ENCODE measurements at places on chromosomes 3 and 15. TPM values are rescaled to one million over a fixed set of nuclear protein-coding genes. Genes with fewer than 3 reads are reported as not detected.

IMPG2 gene
- total RNA-seq, result under 0.01 TPM

AGTR1 gene
- not detected for total RNA-seq

CAPN3 gene
- total RNA-seq, result not detected

CLRN1 gene
- total RNA-seq, result not detected

IVD gene
- total RNA-seq, result 25.6 TPM

PIF1 gene
- 8.5 TPM for total RNA-seq

ZNF860 gene
- total RNA-seq, result not detected

DNAJA4 gene
- not detected for total RNA-seq

GRCh38 chr3:197541756-197542539, 13.8 kb downstream of the BDH1 start:
- peak; percentile 26 for DNase-seq

DNA sequence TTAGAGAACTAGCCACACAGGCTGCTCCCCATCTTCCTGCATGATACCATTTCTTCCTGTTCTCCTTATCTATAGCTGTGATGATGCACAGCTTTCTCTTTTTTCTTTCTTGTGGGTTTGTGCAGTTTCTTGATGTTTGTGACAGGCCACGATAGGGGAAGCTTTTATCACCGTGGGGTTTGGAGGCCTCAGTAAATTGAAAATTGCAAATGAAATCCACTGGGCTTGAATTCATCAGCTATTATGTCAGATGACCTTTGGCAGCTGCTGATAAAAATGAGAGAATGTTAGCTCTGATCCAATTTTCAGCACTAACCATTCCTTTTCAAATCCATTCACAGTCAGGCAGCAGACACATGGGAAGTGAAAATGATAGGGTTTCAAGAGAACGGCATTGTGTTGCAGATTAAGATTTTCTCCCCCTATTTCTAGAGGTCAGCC, 176.9 kb upstream of the SOX2 start:
- DNase-seq, result no peak

DNA sequence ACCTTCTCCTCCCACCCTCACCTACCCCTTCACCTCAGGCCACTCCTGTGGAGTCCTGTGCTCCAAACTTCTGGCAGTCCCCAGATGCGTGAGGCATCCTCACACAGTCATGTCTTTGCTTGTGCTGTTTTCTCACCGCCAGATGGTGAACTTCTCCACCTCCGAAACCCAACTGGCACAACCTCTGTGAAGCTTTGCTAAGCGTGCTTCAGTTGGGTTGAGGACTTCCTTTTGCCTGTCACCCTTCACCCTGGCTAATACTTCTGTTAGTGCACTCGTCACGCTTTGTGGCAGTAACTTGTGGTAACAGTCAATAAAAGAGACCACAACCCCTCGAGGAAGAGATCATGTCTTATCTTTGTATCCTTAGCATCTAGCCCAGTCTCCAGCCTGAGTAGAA, 42.0 kb upstream of the SKOR1 start:
- DNase-seq, result no peak

DNA sequence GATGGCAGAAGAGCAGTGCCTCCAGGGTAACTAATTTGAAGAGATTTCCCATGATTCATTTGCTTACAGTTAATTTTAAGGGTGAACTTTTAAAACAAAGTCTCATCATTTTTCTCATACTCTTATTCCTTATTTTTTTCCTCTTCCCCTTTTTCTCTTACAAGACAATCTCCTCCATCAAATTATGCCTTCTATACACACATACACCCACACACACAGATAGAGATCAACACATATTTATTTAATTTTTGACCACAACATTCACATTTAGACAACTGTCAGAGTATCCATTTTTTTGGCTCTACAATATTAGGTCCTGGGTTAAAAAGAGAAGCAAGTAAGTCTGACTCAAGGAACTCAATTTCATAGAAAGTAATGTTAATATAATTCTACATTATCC, 37.6 kb downstream of the AAGAB start:
- no peak for DNase-seq

DNA sequence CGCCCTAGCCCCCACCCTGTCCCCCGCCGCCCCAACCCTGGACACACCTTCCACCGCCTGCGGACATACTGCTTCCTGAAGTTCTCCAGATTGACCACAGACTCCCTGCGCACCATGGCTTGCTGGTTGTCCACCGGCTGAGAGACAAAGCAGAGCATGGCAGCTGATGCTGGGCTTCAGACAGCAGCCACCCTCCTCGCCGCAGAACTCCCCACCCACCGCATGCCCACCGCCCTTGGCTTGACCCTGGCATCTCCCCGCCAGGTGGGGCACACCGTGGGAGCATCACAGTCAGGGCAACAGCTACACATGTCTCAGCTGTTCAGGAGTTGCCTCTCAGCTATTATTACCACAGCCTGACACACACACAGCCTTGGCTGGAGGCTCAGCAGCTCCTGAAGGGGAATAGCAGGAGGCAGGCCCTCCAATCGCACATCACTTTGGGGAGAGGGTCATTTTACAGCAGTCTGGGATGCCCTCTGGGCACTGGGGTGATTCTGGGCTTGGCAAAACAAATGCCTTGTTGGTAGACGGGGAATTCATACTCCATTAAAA, 78.4 kb upstream of the HERC1 start:
- no peak for DNase-seq

GRCh38 chr3:8319935-8320634, 181.5 kb upstream of the LMCD1 start:
- DNase-seq, result no peak

DNA sequence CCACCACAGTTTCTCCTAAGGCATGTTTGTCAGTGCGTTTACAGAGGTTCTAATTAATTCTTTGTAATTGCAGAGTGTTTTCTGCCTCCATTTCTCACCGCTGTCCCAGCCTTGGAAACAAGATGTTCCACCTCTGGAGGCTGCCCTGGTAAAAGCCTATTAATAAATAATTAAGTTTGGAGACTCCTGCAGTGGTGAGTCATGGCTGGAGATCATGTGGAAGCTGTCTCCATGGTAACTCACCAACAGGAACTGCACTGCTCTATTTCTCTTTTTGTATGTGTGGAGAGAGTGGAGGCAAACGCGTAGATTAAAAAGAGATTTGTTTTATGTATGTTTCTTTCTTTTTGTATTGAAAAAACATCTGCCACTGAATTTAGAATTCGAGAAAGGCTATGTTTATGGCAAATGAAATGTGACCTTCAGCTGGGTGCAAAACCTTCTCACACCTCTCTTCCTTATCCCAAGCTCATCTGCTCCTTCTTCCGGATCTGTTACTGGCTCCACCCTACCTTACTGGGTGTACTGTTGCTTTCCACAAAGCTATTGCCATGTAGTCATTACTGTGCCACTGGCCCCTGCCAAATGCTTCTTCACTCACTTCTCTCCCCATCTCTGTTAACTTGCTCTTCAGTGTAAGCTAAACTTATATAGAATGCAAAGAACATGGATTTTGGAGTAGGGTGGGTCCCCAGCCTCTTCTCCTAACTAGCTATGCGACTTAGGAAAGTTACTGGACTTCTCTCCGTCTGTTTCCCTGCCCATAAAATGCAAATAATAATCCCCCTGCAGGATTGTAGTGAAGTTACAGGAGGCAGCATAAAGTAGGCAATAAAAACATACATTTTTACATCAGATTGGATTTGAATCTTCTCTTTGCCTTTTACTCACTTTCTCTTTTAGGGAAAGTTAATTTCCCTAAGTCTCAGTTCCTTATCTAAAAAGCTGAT, 778.5 kb downstream of the NTRK3 start:
- peak; percentile 59 for DNase-seq

GRCh38 chr3:183279371-183279770, 26.3 kb downstream of the B3GNT5 start:
- DNase-seq, result no peak

- no peak for DNase-seq
Observed at GRCh38 chr3:149450281-149450680, 24.2 kb upstream of the TM4SF4 start.

DNA sequence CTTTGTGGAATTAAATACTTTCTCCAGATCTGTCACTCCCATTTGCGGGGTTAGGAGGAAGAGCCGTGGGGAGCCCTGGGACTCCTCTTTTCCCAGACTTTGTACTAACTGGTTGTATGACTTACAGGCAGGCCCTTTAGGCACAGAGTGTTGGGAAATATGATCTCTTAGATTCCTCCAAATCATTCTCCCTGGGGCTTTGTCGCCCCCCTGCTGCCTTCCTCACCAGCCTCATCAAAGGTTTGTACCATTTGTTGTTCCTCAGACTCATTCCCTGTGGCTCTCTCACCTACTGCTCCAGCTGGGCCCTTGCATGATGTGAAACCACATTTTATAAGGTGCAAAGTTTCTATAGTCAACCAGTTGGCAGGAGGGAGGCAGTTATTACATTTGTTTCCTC, 56.4 kb downstream of the CRYGS start:
- peak; percentile 10 for DNase-seq

DNA sequence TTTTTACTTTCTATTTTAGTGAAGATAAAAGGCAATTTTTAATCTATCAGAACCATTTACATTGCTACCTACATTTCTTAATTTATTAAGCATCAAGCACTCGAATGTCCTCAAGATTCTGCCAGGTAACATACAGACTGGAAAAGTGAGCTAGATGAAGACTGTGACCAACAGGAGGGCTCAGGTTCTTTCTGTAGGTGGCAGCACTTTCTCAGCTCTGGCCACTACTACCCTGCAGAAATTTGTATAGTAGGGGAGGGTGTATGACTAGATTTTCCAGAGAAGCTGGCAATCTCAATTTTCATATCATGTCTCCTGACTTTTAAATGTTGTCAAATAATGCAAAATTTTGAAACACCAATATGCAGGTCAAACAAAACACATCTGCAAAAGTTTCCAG, 165.0 kb upstream of the SUCLG2 start:
- DNase-seq, result no peak

DNA sequence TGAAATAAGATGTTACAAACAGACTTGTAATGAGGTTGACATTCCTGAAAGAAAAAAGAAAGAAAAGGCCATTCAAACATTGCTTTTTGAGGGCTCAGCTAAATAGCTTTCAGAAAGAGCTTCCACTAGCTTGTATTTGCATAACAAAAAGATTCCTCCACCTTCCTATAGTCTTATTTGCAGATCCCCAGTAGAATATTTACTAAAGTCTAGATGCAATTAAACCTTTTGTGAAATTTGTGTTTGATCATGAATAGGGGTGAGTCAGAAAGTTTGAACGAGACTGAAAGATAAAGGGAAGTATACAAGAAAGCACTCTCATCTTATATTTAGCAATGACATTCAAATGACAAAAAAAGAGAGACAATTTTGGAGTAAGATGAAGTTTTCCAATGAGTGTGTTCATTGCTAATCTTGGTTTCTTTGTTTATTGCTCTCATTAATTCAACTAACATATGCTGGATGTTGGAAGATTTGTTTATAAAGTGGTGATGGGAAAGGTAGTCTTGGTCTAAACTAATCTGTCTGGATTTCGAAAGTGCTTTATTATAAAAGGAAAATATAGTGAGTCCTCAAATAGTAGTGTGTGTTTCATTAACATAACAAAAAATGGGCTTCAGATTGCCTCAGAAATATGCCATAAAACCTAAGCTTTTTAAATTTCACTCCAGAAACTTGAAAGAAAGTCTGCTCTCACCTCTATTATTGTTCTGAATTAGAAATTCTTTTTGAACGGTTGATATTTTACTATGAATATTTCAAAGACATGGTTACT, 9.1 kb upstream of the CADPS start:
- DNase-seq, result no peak

DNA sequence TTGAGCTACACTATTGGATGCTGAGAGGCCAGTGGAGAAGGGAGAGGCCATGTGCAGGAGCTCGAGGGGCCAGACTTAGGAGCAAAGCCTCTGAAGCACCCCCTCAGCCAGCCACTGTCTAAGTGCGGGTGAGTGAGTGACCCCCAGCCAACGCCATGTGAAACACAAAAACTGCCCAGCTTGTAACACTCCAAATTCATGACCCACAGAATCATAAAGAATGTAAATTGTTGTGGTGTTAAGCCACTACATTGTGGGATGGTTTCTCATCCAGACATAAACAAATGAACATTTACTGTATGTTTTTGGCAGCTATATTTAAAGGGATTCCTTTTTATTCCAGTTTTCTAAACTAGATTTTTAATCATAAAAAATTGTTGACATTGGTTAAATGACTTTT, 27.2 kb upstream of the TMEM158 start:
- peak; percentile 2 for DNase-seq

DNA sequence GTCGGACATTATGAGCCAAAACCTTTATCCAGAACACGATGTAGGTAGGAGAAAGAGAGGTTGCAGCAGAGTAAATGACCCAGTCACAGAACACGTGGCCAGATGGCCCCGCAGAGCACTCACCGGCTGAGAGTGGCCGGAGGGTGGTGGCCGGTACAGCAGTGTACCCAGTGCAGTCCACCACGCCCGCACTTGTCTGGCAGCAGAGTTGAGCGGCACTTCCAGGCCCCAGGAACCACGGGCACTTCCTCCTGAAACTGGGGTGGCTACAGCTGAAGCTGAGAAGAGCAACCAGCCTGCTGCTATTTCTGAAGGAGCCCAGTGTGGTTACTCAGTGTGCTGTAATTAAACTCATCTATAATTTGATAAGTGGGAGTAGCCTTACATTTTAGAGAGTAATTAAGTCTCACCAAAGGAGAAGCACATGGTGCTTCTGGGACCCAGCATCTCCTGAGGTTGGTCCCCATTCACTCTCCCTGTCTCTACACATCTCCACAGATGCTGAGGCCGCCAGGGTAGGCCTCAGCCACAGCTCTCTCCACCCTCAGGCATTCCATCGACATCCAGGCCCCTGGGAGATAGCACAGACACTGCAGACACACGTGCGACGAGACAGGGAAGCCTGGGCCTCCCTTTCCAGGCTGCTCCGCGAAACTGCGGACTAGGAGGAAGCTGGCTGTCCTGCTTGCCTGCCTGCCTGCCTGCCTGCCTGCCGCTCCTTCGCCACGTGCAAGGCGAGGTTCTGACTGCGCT, 49.8 kb downstream of the BDH1 start:
- no peak for DNase-seq

GRCh38 chr15:98154863-98155262, 194.4 kb downstream of the ARRDC4 start:
- DNase-seq, result peak; percentile 85

GRCh38 chr3:184884359-184885017, 72.5 kb downstream of the VPS8 start:
- no peak for DNase-seq

GRCh38 chr15:68492855-68493254, 60.9 kb upstream of the ITGA11 start:
- peak; percentile 90 for DNase-seq

DNA sequence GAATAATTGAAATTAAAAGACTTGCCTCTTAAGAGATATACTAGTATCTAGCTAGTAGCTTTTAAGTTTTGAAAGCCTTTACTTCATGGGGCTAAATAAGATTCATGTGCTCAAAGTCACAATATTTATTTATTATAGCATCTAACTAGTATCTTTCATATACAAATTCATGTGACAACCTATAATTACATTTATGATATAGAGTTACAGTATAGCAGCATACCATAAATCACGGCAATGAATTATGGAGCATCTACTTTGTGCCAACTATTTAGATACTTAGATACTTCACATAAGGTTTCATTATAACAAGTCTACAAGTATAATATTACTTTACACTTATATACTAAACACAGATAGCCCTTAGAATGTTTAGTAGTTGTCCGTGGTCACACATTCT, 229.4 kb downstream of the TPRG1 start:
- no peak for DNase-seq
